Psoas muscle (tissue), 8 donors: ENCODE measurements at places on chromosomes 11 and 22. TPM values are rescaled to one million over a fixed set of nuclear protein-coding genes. Genes with fewer than 3 reads are reported as not detected.

GRCh38 chr11:120749395-120749794 lies 237.8 kb downstream of the GRIK4 start:
- no peak for DNase-seq
- H3K4me1 ChIP-seq = no peaks in the 10 kb centered on the region
- no peak overlapping the region for H3K4me3 ChIP-seq
- no peak overlapping the region for H3K27ac ChIP-seq

SERPINH1 gene
- total RNA-seq = 33.8 TPM

- H3K36me3 ChIP-seq = no peaks in the 10 kb centered on the region
- DNase-seq = no peak
- peak overlapping the region; percentile 98 for H3K4me3 ChIP-seq
- no peaks in the 10 kb centered on the region for H3K27me3 ChIP-seq
- peaks cover 36% of the 10 kb centered on the region for H3K4me1 ChIP-seq
- H3K27ac ChIP-seq = peak overlapping the region; percentile 89
Observed at GRCh38 chr22:26588729-26589366, 1.1 kb downstream of the TPST2 start.

- H3K27ac ChIP-seq = no peak overlapping the region
- no peaks in the 10 kb centered on the region for H3K27me3 ChIP-seq
- DNase-seq = peak; percentile 60
- H3K36me3 ChIP-seq = no peaks in the 10 kb centered on the region
- no peak overlapping the region for H3K4me3 ChIP-seq
Observed at GRCh38 chr22:43945632-43946383, 9.4 kb upstream of the SAMM50 start.

DNA sequence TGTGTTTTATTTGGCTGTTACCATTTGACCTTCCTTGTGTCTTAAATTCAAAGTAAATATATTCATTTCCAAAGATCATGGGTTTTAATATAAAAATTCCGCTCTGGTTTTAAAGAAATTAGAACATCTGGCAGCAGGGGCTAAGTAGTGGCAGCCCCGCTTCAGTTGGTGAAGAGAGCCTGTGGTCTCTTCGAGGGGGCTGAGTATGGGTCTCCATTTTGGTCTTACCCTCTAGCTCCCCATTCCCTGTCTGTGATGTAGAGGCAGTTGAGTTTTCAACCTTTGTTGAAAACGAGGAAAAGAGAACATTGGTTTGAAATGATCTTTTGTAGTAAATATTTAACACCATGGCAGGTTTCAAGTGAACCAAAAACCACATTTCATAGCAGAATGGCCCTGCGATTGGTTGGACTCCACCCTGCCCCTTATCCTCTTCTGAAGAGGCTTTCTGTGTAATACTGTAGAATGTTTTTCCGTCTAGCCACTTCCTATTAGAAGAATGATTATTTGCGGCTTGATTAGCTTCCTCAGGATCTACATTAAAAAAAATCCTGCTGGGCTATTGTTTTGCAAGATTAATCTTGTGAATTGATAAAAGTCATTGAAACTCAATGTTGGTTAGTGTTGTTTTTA lies 17.7 kb downstream of the APLP2 start:
- no peak overlapping the region for H3K27ac ChIP-seq
- peaks cover 34% of the 10 kb centered on the region for H3K4me1 ChIP-seq
- no peaks in the 10 kb centered on the region for H3K36me3 ChIP-seq

FGF4 gene
- not detected for total RNA-seq

GRCh38 chr11:94801866-94802460 lies 33.8 kb downstream of the AMOTL1 start:
- peak overlapping the region; percentile 92 for H3K27ac ChIP-seq
- no peak overlapping the region for H3K4me3 ChIP-seq
- H3K27me3 ChIP-seq = no peaks in the 10 kb centered on the region
- DNase-seq = peak; percentile 24
